IMR-90 (cell line): ENCODE measurements at places on chromosomes 3 and 15.

GRCh38 chr3:155179437-155179827 is 99.3 kb downstream of the MME start:
- no peak for DNase-seq

DNA sequence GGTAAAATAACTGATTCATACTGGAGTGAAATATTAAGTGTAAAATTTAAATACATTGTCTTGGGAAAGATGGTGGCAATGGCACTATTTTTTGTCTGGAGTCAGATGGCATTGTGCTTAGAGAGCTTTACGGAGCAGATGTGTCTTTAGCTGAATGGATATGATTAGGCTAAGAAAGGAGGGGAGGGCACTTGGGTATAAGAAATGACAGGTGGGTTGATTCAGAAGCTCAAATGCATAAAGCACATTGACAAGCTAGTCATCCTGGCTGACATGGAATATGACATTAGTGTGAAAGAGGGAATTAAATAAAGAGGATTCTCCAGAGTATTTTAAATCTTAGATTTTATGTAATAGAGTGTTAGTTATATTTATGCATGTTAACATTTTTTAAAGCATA is 570.1 kb upstream of the CBLB start:
- DNase-seq, result no peak

DNA sequence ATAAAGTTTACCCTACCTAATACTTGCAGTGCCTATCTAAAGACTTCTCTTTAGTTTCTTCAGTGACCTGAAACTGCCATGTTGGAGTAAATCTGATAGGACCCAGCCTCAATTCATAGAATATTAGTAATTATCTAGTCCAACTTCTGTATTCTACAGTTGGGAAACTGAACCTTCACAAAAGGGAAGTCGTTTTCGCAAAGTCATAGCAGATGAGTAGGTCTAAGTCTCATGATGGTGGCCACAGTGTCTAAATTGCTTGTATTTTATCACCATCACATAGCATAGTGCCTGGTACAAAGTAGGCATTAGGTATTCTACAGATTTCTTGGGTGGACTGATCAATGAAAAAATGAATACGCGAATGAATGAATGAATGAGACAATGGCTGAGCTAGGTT is 8.4 kb downstream of the GMNC start:
- no peak for DNase-seq

DNA sequence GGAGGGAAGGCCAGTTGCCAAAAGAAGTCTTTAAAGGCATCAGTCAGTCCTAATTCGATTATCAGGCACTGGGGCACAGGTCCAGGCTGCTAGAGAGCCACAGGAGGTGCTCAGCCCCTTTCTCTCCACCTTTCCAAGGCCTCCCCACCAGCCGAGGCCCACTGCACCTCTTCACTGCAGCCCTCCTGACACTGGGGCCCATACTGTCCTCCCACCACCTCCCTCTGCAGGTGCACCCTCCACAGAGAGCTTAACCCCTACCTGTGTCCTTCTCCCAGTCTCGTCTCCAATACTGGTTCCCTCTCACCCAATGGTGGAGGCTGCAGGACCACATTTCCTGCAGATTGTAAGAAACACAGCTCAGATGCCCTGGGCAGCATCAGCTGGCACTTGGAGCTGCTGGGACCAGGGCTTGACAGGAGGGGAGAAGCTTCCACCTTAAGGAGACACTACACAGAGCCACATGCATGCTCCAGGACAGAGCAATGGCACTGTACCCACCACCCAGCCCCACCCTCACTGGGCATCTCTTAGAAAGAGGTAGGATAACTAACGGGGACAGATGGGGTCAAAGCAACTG is 81.6 kb upstream of the PRR20G start:
- no peak for DNase-seq

GRCh38 chr3:36679384-36680200 is 84.8 kb downstream of the DCLK3 start:
- DNase-seq, result peak; percentile 95
